Hippocampal formation (tissue), 2 donors: ENCODE measurements at places on chromosomes 4 and X.
A peak's percentile ranks its signal among the peaks of the same experiment; 100 is the strongest.

DNA sequence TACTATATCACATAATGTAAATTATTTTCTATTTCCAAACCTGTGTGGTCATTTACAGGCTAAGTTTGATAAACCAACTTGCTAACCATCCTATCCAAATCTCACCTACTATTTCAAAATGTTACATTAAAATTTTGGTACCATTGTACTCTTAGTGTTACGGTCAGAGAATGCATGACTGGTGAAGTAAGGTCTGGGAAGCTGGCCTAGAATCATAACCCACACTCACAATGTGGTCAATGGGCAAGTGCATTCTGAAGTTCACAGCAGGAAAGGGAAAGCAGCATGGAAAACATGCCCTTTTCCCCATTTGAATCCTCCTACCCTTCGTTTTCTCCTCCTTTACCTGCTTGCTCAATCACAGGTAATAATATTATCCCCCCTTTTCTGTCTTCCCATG is 54.4 kb downstream of the PPP3CA start:
- DNase-seq = peak; percentile 18

GRCh38 chrX:8988446-8988845 is 45.5 kb downstream of the FAM9B start:
- no peak for DNase-seq

DNA sequence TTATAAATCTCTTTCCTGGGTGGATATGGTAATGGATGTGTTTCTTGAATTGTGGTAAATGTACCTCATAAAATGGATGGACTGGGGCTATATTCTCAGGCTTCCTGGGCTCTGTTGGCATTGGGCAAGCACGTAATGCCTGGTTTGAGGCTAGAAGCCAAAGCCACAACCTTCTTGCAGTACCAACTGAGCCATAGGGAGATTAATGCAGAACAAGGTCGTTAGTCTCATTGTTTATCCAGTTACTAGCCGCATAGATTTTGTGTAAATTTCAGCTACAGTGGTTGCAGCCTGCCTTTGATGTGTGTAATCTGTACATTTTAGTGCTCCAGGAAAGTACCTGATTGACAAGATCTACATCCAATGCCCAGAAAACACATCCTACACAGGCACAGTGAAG is 7.2 kb upstream of the LEF1 start:
- DNase-seq = no peak

DNA sequence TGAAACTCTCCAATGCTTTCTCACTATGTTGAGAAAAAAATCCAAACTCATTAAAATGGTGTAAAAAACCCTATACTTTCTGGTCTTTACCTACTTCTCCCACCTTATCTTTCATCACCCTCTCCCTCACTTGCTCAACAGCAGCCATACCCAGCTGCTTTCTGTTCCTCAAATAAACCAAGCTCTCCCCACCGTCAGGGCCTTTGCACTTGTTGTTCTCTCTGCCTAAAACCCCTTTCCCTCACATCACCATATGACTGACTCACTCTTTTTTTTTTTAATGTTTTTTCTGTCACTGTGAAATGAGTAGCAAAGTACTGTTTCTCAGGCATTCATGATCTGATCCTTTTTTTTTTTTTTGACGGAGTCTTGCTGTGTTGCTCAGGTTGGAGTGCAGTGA is 122.3 kb upstream of the TMEM164 start:
- no peak for DNase-seq

DNA sequence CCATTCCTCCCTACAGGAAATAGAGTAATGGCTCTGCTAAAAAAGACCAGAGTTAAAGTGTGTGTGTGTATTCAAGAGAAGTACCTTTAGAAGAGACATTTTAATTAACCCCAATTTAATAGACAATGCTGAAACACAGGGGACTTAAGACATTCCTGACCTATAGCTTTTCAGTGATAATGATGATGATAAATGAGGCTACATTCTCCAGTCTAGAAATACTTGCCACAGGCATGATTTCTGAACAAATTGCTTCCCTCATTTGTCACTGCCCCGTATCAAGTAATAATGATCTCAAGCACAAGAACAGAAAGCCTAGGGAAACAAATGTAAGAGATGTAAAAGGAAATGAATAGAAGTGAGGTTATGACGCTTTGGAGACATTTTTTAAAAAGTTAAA is 117.1 kb downstream of the UNC5C start:
- DNase-seq = no peak

GRCh38 chrX:71625471-71625870 is 7.2 kb upstream of the CXCR3 start:
- no peak for DNase-seq

- no peak for DNase-seq
Observed at GRCh38 chrX:23851544-23851943, 56.2 kb downstream of the APOO start.
